Esophagus muscularis mucosa (tissue), 4 donors: ENCODE measurements at places on chromosomes 16 and 17. TPM values are rescaled to one million over a fixed set of nuclear protein-coding genes. Genes with fewer than 3 reads are reported as not detected.
A peak's percentile ranks its signal among the peaks of the same experiment; 100 is the strongest.

GRCh38 chr17:69608808-69609472 is 194.4 kb downstream of the MAP2K6 start:
- H3K4me3 ChIP-seq, result no peak overlapping the region
- no peaks in the 10 kb centered on the region for H3K36me3 ChIP-seq
- H3K4me1 ChIP-seq, result peaks cover 35% of the 10 kb centered on the region
- peak overlapping the region; percentile 75 for H3K27ac ChIP-seq

- no peak for DNase-seq
- peaks cover 21% of the 10 kb centered on the region for H3K4me1 ChIP-seq
- no peak overlapping the region for H3K4me3 ChIP-seq
- H3K27me3 ChIP-seq, result no peaks in the 10 kb centered on the region
These were observed 62.3 kb downstream of the CLEC16A start for GRCh38 chr16:11006656-11007055.

The LGALS9 gene
- 31.8 TPM for total RNA-seq

- H3K27me3 ChIP-seq, result no peaks in the 10 kb centered on the region
- peak overlapping the region; percentile 46 for H3K4me3 ChIP-seq
- no peak for DNase-seq
- H3K4me1 ChIP-seq, result peaks cover 92% of the 10 kb centered on the region
- H3K27ac ChIP-seq, result peak overlapping the region; percentile 99
These were observed 7.3 kb downstream of the THRA start for GRCh38 chr17:40069751-40070708.

The PRR35 gene
- total RNA-seq, result not detected

The TMC7 gene
- 0.40 TPM for total RNA-seq

The ABCC12 gene
- not detected for total RNA-seq

GRCh38 chr16:85527042-85527766 is 85.9 kb upstream of the GSE1 start:
- no peak for DNase-seq
- no peaks in the 10 kb centered on the region for H3K36me3 ChIP-seq
- H3K4me3 ChIP-seq, result no peak overlapping the region
- peaks cover 37% of the 10 kb centered on the region for H3K4me1 ChIP-seq
- no peaks in the 10 kb centered on the region for H3K27me3 ChIP-seq
